NCI-H1436 (cell line): ENCODE measurements at places on chromosomes 5 and 9.

GRCh38 chr5:159161361-159162214 is 47.8 kb downstream of the RNF145 start:
- DNase-seq: no peak

DNA sequence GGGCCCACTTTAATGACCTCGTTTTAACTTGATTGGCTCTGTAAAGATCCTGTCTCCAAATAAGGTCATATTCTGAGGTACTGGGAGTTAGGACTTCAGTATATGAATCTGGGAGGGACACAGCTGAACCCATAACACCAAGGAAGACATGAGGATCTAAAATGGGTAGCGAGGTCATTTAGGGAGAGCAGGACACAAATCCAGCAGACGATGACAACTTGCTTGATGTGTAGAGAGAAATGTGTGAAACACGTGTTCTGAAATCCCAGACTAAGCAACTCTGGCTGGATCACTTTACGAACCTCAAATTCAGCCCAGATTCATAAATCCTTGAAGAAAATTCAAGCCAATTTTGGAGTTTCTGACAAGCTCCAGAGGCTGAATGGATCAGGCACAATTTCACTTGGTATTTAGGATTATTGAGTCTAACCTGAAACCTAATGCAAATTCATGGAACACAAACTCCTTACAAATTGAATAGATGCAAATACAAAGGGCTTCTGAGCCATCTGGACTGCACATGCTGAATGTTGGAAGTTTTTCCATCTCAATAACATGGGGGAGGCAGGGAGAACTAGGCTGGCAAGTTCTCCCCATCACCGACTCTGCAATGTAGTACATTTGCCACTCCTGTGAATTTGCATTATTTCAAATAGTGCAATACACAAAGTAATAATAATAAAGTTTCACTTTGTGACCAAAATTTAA is 74.0 kb upstream of the SLC30A5 start:
- no peak for DNase-seq

- DNase-seq: no peak
Measured at GRCh38 chr9:128025736-128026135, 41.4 kb downstream of the NAIF1 start.

- no peak for DNase-seq
Measured at GRCh38 chr5:58012102-58012501, 447.8 kb downstream of the PLK2 start.

- DNase-seq: no peak
Measured at GRCh38 chr5:10519729-10520128, 44.1 kb upstream of the ANKRD33B start.
